ENCODE measurements at places on chromosomes 11 and 22. TPM values are rescaled to one million over a fixed set of nuclear protein-coding genes. Genes with fewer than 3 reads are reported as not detected.

The SYT7 gene
- 9.7 TPM for total RNA-seq

The GRM5 gene
- under 0.01 TPM for total RNA-seq

The IRF7 gene
- 9.3 TPM for total RNA-seq

The SAA4 gene
- total RNA-seq, result not detected
